ENCODE measurements at places on chromosomes 5 and 9.

GRCh38 chr5:60077292-60077691 is 183.8 kb upstream of the PDE4D start:
- no peak for DNase-seq

DNA sequence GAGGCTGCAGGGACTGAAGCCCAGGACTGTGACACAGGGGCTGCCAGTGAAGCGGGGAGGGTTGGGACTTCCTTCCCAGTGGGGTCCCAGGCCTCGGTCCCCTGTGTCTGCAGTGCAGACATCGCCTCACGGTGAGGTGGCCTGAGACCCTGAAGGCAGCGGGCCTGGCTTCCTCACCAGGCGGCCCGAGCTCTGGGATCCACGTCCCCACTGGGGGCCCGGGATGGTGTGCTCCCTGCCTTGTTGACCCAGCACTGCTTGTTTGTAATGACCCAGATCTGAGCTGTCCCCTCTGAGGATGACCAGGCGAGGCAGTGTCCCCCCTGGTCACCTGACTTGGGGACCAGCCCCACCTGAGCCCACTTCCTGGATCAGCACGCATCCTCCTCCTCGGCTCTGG is 53.1 kb downstream of the COL5A1 start:
- DNase-seq: no peak

DNA sequence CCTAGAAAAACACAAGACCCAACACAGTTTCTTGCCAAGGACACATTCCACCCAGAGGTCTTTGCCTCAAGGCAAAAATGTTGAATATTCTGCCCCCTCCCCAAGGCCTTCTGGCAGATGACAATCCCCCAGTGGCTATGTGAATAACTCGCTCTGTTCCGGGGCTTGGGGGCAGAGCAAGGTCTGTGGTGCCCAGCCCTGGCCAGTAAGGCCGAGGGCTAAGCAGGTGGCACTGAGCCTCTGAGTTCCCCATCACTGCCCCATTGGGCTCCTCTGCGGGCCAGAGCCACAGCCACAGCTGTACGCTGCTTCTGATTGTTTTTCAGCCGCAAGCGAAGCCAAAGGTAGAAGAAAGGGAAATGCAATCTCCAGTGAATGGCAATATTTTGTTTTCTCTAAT is 567.9 kb downstream of the CCDC171 start:
- no peak for DNase-seq

DNA sequence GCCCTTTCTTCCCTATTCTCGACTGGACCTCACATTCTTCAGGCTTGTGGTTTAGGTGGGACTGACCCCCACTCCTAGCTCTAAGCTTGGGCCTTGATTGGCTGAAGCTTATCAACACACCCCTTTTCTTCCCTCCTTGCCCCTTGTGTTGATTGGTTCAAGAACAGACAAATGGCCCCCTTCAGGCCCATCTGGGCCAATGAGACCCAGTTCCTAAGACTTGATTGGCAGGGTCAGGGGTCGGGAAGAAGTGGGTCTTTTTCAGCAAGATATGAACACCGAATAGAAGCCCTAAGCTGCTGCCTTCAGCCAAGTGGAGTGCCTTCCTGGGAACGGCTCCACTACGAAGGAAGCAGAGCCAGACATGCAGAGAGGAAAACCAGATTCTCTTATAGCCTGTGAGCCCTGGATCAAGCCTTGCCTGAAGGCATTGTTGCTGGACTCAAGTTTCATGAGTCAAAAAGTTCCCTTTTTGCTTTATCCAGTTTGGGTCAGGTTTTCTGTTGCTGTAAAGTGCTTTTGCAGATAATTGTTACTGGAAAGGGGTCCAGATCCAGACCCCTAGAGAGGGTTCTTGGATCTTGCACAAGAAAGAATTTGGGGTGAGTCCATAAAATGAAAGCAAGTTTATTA is 22.4 kb upstream of the NCS1 start:
- DNase-seq: no peak

DNA sequence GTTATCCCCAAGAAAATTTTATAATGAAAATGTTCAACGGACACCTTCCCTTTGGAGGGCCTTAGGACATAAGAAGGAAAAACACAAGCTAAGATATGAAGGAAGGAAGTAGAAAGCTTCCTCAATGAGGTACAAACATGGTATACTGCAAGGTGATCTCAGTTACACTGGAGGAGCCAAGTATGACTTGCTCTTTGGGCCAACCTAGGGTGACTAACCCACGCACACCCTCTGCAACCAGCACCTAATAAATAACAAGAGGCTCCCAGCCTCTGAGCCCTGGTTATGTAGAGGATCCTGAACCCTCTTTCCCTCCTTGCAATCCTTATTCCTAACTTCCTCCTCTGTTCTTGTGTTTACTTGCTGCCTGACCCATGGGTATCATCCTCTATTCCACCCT is 38.3 kb upstream of the KCNV2 start:
- DNase-seq: no peak

GRCh38 chr5:65938256-65938655 is 11.9 kb downstream of the ERBIN start:
- DNase-seq: no peak

- no peak for DNase-seq
These were observed 19.3 kb downstream of the ORM2 start for GRCh38 chr9:114348906-114349482.

DNA sequence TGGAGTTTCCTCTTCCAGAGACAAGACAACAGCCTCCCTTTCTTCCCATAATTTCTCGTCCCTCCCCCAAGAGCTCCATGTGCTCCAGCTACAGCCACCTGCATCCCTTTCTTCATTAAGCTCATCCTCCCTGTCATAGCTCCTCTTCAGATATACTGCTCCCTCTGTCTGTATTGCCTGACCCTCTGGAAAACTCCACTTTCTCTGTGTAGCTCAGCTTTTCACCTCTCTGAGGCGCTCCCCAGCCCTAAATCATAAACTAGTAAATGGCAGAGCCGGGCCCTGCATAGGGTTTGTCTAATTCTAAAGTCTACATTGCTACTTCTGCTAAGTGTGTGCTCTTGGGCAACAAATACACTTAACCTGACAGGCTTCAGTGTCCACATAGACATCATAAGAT is 8.8 kb upstream of the PLIN2 start:
- DNase-seq: no peak

GRCh38 chr5:6158974-6159831 is 219.1 kb downstream of the MED10 start:
- peak; percentile 55 for DNase-seq

GRCh38 chr9:77128125-77128789 is 49.1 kb upstream of the VPS13A start:
- no peak for DNase-seq

GRCh38 chr5:67774267-67774552 is 441.3 kb upstream of the PIK3R1 start:
- no peak for DNase-seq

DNA sequence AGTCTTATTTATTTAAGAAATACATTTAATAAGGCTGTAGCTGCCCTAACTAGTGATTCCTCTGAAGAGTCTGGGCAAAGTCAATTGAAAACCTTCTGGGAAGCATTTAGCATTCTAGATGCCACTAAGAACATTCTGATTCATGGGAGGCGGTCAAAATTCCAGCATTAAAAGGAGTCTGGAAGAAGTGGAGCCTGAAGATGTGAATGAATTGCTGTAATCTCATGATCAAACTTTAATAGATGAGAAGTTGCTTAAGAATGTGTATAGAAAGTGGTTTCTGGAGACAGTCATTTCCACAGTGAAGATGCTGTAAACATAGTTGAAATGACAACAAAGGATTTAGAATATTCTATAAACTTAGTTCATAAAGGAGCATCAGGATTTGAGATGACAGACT is 61.4 kb downstream of the WDR41 start:
- no peak for DNase-seq

GRCh38 chr5:5480481-5481111 is 58.1 kb downstream of the ICE1 start:
- no peak for DNase-seq

DNA sequence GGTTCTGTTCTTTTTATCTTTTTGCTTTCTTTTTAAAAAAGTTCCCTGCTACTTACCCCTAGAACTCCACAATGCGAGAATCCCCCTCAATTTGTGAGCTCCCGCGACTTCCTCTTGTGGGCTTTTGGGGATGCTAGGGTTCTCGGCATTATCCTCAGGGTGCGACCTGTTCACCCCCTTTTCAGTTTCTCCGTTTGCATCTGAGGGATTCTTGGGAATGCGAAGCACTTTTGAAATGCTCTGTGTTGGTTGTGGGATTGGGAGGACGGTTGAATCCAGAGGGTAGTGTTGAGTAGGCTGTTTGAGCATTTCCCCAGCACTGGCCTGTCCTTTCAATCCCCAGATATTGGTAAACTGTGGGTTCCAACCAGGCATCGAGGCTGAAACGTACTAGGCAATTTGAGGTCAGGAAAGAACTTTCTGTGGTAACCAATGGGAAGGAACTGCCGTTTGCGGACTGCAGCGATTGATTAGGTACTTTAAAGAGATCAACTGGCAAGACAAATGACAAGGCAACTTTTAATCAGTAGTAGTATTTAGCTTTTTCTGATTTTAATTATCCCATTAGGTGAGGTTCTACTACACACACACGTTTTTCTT is 415 bp downstream of the XRCC4 start:
- DNase-seq: no peak

- no peak for DNase-seq
These were observed 39.9 kb upstream of the CTXN3 start for GRCh38 chr5:127609011-127609410.

- DNase-seq: no peak
These were observed 192.0 kb downstream of the PIK3R1 start for GRCh38 chr5:68407311-68408239.

- peak; percentile 69 for DNase-seq
These were observed 2.6 kb downstream of the NKD2 start for GRCh38 chr5:1011226-1011631.

DNA sequence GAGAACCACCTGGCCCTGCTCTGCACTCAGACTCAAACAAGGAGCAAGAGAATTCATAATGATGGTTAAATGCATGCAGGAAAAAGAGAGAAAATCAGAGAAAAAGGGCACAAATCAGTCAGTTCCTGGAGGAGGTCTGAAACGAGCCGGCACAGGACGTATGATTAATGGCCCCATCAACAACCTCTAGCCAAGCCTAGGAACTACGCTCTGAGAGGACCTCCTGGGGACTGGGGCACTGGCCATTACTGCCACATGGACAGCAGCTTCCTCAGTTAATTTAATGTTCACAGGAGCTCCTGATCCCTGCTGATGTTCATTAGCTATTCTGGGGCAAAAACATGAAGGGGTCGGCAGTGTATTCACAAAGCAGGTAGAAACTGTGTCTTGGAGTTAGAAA is 238.1 kb downstream of the MED10 start:
- DNase-seq: no peak

- DNase-seq: no peak
These were observed 5.8 kb downstream of the ITK start for GRCh38 chr5:157186309-157187045.

- DNase-seq: no peak
These were observed 153.0 kb downstream of the ICE1 start for GRCh38 chr5:5575461-5575860.

GRCh38 chr5:151144922-151145321 is 12.7 kb downstream of the ANXA6 start:
- no peak for DNase-seq

Data from NCI-H2081 (cell line).